ENCODE measurements at places on chromosomes 6 and 20.

DNA sequence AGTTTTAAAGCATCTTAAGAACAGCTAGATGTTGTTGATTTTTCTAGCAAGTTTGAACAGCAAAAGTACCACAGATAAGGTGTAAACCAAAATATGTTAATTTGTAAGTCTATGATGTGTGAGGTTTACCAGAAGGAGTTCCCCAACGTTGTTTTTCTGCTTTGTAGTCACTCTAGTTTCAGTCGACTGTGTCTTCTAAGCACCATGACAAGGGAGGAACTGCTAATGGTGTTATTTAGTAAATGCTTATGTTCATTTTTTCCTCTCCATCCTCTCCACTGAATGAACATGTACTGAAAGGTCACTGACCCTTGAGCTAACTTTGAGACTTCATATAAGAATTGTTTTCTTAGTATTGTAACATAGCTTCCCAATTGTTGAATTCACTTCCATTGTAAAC lies 3.0 kb downstream of the ENPP3 start:
- DNase-seq, result no peak

DNA sequence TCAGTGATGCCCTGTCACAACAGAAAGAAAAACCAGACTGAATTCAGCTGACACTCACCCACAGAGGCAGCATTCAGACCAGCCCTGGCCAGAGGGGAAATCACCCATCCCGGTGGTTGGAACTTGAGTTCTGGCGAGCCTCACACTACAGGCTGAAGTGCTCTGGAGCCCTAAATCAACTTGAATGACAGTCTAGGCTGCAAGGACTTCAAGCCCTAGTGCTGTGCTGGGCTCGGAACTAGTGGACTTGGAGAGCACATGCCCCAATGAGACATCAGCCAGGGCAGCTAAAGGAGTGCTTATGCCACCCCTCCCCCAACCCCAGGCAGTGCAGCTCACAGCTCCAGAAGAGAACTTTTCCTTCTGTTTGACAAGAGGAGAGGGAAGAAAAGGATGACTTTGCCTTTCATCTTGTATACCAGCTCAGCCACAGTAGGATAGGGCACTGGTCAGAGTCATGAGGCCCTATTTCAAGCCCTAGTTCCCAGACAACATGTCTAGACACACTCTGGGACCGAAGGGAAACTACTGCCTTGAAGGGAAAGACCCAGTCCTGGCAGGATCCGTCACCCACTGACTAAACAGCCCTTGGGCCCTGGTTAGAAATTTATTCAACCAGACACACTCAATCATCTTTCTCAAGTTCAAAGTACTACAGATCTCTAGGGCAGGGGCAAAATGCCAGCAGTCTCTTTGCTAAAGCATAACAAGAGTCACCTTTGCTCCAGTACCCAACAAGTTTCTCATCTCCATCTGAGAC lies 43.2 kb upstream of the PNRC1 start:
- DNase-seq, result no peak

GRCh38 chr6:13152764-13153163 lies 175.6 kb downstream of the TBC1D7 start:
- no peak for DNase-seq

GRCh38 chr6:150937132-150937906 lies 71.8 kb downstream of the MTHFD1L start:
- no peak for DNase-seq

DNA sequence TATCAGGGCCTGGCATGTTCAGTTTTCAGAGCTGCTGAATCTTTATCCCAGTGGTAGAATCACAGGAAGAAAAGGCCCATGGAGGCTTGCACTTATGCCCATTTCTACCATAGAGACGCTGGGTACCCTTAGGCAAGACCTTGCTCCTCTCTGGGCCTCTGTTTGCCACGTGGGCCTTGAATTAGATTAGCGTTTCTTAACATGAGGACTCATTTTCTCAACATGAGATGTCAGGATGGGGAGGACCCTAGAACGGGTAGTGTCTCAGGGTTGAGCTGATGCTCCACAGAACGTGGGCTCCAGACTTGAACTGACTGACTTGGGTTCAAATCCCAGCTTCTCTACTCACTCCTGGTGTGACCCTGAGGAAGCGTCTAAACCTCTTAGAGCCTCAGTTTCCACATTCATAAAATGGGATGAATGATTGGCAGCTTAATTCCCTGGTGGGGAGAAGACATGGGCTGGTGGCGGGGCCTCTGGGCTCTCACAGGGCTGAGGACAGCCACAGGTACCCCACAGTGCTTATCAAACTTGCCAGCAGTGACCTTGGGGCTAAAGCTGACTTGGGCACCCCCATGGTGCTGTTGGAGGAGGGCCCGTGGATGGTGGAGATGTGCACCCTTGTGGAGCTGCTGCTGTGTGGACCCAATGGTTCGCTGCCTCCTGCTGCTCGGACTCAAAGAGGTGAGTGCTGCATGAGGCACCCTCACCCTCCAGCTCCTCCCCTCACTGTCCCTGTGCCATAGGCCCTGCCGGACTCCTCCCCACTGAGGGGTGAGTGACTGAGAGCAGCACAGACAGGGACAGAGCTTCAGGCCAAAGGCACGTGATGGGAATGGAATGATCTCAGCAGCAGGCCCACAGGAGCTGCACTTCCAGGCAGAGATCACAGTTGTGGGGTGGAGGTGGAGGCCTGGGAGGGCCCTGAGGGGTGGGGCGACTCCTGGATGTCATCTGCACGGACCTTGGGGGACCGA lies 28.2 kb downstream of the SUN5 start:
- DNase-seq, result no peak

DNA sequence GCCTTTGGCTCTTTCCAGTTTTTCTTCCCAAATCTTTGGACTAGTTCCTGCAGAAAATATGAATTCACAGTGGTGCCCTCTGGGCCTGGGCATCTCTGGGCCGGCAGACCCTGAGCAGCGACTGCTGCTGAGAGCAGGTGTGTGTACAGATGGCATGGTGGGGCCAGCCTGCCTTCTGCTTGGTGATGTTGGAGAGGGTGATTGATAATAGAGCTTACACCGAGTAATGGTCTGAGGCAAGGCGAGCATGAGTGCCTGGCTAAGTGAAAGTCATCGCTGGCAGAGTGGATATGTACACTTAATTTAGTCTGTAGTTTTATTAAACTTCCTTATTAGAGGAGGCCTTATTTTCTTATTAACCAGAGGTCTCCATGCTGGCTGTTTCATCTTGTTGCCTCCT lies 156.9 kb downstream of the CDKAL1 start:
- DNase-seq, result no peak

DNA sequence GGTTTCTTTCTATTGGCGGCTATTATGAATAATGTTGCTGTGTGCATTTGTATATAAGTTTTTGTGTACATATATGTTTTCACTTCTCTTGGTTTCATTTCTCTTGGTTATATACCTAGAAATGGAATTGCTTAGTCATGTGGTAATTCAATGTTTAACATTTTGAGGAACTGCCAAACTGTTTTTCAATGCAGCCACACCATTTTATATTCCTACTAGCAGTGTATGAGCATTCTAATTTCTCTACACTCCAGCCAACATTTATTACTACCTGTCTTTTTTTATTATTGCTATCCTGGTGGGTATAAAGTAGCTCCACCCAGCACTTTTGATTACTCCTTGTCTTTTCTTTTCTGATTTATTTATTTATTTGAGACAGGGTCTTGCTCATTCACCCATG lies 54.8 kb downstream of the PHACTR2 start:
- DNase-seq, result no peak

- DNase-seq, result no peak
These were observed 916.5 kb downstream of the QKI start for GRCh38 chr6:164331026-164331425.

DNA sequence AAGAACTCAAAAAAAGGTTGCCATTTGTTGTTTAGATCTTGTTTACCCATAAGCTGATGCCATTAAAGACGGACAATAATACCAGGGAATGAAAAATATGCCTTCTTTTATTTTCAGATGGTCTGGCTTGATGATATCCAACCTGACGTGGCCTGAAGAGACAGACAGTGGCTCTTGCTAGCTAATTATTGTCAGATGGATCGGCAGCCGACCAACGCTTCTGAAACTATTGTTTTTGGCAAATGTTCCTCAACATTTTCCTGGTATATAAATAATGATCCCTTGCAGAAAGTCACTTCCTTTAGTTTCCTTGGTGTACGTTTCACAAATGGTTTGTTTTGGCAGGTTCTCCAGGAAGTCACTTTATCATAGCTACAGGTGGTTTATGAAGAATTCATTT lies 290.9 kb upstream of the TSHZ2 start:
- DNase-seq, result no peak

- no peak for DNase-seq
These were observed 580.3 kb upstream of the GJE1 start for GRCh38 chr6:141552463-141552862.

DNA sequence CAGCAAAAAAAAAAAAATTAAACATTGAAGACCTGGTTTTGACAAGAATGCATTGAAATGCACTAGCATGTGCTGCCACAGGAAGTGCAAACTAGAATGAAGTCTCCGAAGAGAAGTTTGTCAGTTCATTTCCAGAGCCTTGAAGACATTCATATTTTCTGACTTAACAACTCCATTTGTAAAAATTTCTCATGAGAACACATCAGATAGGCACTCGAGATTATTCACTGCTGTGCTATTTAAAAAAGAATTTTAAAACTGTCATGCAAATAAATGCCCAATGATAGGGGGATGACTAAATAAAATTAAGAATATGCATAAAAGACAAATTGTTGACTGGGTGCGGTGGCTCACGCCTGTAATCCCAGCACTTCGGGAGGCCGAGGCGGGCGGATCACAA lies 394.6 kb upstream of the JARID2 start:
- no peak for DNase-seq

GRCh38 chr6:13764996-13765395 lies 49.4 kb downstream of the MCUR1 start:
- no peak for DNase-seq

GRCh38 chr20:46683011-46683667 lies 6.1 kb downstream of the TP53RK start:
- no peak for DNase-seq

DNA sequence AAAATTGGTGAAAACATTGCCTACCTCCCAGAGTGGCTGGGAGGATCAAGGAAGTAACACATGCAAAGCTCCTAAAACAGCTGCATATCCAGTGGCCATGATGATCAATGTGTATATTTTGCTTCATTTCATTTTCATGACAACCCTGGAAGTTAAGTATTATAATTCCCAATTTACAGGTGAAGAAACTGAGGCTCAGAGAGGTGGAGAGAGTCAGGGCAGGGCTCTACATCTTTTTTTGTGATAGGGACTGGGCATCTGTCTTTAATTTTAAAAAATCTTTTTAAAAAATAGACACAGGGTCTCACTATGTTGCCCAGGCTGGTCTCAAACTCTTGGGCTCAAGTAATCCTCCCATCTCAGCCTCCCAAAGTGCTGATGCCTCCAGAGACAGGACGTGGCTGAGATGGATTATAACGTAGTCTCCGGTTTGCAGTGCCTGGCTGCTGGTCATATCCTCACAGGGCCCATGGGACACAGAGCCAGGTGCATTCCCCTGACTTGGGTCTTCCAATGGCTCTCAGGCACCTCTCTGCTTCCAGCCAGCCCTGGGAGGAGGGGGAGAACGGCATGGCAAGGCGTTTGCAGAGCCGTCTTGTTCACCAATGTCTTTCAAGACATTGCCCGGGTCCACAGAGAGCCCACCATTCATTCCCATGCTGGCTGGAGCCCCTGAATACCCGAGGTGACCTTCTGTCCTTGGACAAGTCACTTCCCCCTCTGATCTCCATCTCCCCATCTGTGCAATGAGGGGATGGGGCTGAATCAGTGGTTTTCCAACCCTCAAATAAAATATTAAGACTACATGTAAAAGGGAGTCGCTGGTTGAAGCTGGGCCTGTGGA lies 38.3 kb downstream of the HNF4A start:
- DNase-seq, result no peak

All from right kidney (tissue), 9 donors.